ENCODE measurements at places on chromosomes 16 and 17.

DNA sequence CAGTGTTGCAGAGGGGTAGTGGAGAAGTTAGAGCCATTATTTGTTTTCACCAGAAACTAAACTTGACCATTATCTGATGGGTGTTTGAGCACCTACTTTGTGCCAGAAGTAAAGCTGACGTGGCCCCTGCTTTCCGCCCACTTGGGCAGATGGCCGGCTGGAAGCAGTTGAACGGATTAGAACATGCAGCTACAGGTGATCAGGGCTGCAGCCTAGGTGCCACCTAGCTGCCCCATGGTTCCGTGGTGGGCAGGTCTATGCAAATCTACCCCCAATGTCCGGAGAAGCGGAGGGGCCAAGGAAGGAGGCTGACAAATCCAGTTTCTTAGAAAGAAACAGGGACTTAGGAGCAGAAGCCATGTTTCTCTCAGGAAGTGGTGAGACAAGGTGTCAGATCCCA, 62.7 kb downstream of the B9D1 start:
- no peak for DNase-seq

GRCh38 chr16:35184356-35184870, 1725.0 kb downstream of the TP53TG3F start:
- DNase-seq, result no peak

DNA sequence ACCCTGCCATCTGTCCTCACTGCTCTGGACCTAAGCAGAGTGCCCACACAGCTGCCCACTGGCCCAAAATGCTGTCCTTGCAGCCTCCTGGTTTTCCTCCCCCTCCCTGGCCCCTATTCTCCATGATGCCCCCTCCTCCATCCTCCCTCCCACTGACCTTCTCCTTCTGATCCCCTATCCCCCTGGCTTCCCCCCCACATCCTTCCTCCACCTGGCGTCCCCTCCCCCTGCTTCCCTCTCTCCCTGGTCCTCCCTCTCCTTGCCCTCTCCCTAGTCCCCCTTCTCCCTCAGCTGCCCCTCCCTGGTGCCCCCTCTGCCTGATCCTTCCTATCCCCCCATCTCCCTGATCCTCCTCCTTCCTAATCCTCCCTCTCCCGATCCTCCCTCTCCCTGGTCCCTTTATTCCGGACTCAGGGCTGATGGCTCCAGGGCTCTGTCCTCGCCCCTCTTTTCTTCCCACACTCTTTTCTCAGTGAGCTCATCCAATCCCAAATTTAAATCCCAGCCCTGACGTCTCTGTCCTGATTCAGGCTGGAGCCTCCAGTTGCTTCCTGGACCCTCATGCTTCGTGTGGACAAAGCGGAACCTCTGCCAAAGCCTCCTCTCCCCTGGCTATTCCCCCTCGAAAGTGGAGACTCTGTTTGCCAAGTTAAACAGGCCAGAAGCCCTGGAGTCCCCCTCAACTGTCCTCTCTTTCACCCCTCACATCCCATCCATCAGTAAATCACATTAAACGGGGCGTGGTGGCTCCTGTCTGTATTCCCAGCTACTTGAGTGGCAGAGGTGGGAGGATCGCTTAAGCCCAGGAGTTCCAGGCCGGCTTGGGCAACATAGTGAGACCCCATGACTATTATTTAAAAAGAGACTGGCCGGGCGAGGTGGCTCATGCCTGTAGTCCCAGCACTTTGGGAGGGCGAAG, 18.1 kb upstream of the RHBDF2 start:
- DNase-seq, result no peak

DNA sequence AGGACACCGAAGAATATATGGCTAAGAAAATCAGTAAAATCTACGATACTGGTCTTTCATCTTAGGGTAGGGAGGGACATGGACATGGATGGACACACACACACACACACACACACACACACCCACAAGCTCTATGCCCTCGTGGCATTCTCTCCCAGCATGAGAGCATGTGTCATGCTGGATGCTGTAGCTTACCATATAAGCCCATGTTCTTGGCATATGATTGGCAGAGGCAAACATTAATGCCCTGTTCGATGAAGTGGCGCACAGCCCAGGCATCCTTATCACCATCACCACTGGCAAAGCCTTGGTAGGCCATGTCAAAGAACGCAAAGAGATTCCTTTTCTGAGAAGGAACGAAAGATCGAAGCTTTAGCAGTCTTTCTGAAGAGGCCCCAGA, 17.6 kb downstream of the GOT2 start:
- no peak for DNase-seq

DNA sequence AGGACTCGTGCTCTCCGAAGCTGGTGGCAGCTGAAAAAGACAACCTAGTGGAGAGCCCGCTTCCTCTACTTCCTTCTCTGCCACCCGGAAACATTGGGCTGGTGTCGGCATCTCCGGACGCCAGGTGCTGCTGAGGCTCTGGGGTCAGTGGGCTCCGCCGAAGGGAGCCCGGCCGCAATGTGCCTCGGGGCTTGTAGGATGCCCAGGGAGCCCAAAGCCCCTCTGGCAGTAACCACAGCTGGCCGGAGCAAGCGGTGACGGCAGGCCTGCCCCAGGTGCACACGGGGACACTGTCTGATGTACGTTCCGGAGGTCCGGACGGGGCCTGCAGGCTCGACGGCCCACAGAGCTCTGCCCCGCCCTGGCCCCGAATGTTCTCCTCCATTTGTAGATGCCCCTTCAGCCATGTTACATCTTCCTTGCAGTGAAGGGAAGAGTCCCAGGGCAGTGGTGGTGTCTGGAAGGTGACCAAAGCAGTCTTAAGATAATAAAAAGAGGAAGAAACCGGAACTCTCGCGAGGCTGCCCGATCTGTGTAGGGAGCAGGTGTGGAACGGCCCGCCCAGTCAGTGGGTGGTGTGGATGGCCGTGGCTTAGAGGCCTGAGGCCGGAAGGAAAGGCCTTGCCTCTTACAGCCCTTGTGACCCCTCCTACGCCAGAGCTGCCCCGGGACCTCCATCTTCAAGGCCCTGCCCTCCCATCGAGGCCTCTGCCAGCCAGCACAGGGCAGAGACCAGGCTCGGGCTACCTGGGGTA, 22.6 kb downstream of the NDUFAF8 start:
- no peak for DNase-seq

DNA sequence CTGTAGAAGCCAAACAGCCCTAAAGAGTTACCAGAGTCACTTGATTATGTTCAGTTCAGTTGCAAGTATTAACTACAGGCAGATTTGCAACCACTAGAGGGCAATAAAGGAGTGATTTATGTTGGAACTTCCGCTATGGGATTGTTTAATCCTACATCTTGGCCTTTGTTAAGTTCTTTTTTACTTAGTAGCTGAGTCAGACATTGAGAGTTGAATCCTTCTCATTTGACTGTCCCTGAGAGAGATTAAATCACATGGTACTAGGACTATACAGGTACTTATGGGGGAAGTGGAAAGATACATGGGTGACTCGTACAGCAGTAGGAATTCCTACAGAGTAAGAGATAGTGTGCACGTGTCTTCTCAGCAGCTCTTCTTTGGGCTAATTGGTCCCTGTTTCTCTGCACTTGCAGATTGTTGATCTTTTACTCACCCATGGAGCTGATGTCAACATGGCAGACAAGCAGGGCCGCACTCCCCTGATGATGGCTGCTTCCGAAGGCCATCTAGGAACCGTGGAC, 40.3 kb downstream of the CYB561 start:
- DNase-seq, result no peak

DNA sequence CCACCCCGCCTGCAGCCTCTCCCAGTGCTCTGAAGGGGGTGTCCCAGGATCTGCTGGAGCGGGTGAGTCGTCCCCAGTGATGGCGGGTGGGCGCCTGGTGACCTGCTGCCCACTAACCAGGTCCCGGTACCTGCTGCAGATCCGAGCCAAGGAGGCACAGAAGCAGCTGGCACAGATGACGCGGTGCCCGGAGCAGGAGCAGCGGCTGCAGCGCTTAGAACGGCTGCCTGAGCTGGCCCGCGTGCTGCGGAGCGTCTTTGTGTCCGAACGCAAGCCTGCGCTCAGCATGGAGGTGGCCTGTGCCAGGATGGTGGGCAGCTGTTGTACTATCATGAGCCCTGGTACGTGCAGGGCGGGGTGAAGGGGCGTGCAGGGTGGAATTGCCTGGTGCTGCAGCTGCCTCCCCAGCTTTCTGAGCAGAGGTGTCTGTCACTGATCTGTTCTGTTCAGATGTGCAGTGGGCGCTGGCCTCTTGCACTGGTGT, 3.6 kb downstream of the CDT1 start:
- DNase-seq, result no peak
